ENCODE measurements at places on chromosomes 5 and 9.

DNA sequence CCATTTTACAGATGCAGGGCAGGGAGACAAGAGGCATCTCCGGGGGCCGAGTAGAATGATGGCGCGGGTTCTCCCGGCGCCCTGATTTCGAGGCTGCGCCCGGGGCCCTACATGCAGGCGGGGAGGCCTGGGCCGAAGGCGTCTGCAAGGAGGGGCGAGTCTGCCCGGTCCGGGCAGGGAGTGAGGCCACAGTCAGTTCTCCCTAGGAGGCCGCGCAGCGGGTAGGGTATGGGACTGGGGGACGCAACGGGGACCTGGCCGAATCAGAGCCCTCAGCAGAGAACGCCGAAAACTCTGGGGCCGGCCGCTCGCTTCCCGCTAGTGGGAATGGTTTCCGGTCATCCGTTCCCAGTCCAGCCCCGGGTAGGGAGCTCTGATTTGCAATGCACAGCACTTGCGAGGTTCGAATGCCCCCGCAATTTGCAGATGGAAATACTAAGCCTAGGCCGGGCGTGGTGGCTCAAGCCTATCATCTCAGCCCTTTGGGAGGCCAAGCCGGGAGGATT lies 6.4 kb downstream of the TLX3 start:
- DNase-seq, result no peak

GRCh38 chr9:103068753-103069152 lies 73.6 kb downstream of the CYLC2 start:
- no peak for DNase-seq

- DNase-seq, result peak; percentile 28
Measured at GRCh38 chr9:137113385-137114159, 961 bp downstream of the DPP7 start.

- no peak for DNase-seq
Measured at GRCh38 chr9:134648701-134649530, 7.3 kb downstream of the COL5A1 start.

GRCh38 chr9:76143834-76144233 lies 250.4 kb downstream of the RFK start:
- DNase-seq, result no peak

GRCh38 chr5:116626272-116626723 lies 51.7 kb upstream of the SEMA6A start:
- no peak for DNase-seq

DNA sequence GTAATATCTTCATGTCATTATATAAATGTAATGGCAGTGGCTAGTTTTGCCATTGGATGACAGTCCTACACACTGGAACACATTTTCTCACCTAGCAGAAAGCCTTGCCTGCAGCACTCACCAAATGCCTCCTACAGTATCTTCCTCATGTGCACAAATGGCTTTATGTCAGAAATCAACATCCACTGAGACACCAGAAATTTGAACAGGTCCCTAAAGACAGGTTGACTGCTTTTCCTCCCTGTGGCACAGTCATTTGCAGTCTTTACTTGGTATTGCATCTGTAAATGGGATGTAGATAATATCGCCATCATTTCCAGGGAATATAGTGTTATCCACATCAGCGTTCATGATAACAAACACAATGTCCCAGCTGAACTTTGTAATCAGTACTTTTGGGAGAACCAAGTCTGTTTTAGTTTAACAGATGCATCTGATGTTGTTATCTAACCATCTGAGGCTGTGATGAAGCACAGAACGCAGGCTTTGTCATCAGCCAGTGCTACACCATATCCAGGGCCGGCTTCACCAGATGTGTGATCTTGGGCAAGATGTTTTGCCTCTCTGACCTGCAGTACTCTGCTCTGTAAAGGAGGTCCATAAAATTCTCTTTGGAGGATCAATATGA lies 83.9 kb upstream of the TAS2R1 start:
- DNase-seq, result no peak

- DNase-seq, result no peak
Measured at GRCh38 chr9:124795881-124796431, 19.0 kb downstream of the OLFML2A start.

GRCh38 chr5:137828180-137828579 lies 39.5 kb upstream of the MYOT start:
- DNase-seq, result no peak

DNA sequence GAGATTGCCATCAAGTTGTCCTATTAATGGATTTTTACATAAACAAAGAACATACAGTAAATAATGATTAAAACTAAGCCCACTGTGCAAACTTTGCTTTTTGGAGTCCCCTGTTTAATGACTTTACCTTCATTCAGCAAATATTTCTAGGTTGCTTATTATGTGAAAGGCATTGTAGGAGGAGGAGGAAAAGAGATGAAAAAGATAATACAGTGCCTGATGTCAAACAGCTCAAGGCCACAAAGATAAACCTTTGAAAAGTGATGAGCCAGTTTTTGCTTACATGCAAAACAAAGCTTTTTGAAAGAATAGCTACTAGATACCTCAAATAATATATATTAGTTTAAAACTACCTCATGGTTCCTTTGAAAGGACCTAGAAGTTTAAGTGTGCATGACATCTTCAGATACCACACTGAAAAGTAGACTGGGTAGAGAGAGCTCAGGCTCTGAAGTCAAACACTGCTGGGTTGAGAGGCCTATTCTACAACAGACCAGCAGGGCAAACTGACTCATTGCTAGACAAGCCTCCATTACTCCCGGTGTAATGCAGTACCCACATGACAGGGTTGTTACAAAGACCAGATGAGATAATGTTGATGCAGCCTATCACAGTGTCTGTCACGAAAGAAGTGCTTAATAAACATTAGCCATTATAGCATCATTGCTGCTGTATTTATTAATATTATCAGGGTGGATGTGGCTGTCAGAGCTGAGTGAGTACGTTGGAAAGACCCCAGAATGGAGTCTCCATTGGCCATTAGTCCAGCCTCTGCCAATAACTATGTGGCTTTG lies 11.8 kb downstream of the DEPDC1B start:
- DNase-seq, result no peak

- DNase-seq, result no peak
Measured at GRCh38 chr9:132732326-132733259, 62.3 kb downstream of the GTF3C4 start.

DNA sequence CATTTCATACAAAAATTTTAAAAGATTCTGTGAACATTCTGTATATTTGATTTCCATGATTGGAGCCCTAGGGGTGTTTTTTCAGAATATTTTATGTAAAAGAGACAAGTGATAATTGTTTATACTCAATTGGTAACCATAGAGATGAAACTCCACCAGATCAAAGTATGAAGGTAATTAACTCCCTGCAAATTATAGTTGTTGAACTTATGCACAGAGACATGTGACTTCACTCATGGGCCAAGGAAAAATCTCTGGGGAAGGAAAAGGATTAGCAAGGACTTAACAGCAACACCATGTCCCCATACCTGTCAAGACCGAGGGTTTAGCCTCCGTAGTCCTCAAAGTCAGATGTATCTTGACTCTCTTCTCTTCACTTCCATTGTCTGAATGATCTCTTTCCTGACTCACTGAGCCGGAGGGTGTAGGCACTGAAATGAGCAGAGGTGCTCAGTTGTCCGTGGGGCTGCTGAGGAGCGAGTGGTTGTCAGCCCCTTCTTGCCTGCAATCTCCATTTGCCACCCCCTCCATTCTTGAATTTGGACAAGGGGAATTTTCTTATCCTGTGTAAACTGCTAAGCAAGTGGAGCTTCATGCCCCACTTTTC lies 17.5 kb upstream of the CXCL14 start:
- no peak for DNase-seq

DNA sequence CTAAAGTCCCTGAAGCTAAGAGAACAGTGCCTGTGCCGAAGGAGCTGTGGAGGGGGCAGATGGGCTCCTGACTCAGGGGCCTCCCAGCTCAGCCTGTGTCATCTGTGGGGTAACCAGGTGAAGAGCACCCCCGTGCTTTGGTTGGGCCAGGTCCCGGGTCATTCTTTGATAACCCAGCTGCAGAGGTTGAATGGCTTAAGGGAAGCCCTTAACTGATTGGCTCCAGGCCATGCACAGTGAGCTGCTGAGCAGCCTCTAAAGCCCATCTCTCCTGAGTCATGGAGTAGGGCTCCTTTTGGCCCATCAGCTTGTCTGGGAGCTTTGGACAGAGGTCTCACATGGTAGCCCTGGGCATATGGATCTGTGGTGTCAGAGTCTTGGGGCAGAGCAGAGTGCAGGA lies 28.7 kb downstream of the COL27A1 start:
- DNase-seq, result no peak

GRCh38 chr5:131943916-131944315 lies 1.5 kb downstream of the MEIKIN start:
- no peak for DNase-seq

- no peak for DNase-seq
Measured at GRCh38 chr5:73031839-73032238, 76.0 kb downstream of the FCHO2 start.

DNA sequence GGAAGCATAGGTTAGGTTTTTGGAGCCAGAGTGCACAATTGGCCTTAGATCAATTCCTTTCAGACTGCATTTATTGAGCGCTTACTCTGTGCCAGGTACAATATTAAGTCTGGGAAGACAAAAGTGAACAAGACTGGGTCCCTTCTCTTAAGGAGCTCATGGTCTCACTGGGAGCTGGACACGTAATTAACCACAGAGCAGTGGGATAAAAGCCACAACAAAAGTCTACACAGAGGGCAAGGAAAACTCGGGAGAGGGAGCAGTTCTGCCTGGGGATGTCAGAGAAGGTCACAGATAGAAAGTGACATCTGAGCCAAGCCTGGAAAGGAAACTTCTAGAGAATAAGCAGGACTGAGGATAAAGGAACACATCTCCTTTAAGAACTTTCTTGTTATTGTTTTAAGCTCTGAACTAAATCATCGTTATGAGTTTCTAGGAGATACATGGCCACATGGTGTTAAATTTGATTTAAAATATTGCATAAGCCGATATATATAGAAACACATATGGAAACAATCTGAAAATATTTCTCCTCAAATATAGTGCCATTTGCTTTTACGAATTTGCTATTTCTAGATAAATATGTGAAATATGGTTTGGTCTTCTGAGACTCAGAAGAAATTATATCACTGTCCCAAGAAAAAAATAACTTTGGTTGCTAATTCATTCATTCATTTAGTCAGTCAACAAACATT lies 40.1 kb upstream of the PDE8B start:
- DNase-seq, result no peak

GRCh38 chr5:10761933-10762775 lies 1.1 kb upstream of the DAP start:
- DNase-seq, result no peak

DNA sequence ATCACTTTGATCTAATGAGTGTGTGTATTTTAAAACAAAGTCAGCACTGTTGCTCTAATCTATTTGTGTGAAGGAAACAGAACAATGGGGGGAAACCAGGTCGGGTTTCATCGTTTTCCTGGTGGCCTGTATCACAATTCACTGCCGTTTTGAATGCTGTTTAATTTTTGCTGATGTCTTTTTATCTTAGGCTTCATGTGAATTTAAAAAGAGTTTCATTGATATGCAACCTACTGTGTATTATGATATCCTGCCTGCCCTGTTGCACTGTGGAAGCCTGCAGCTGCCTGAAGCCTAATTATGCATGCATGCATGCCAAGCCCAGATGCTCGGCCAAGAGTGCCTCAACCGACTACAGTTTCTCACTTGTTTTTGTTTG lies 307.5 kb downstream of the ZNF608 start:
- no peak for DNase-seq

DNA sequence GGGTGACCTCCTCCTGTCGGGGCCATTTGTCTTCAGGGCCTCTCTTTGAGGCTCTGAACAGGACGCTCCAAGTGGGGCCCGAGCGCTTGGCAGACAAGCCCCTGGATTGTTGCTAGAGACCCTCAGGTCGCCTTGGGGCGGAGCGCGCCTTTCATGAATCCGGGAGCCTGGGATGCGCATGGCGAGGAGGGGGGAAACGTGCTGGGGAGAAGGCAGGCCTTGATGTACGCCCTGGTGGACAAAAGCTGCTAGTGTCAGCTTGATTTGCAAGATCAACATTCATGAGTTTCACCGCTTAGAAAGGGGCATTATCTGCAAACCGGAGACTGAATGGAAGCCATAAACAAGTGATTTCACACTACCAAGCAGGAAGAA lies 226.3 kb downstream of the SMARCA2 start:
- DNase-seq, result no peak

DNA sequence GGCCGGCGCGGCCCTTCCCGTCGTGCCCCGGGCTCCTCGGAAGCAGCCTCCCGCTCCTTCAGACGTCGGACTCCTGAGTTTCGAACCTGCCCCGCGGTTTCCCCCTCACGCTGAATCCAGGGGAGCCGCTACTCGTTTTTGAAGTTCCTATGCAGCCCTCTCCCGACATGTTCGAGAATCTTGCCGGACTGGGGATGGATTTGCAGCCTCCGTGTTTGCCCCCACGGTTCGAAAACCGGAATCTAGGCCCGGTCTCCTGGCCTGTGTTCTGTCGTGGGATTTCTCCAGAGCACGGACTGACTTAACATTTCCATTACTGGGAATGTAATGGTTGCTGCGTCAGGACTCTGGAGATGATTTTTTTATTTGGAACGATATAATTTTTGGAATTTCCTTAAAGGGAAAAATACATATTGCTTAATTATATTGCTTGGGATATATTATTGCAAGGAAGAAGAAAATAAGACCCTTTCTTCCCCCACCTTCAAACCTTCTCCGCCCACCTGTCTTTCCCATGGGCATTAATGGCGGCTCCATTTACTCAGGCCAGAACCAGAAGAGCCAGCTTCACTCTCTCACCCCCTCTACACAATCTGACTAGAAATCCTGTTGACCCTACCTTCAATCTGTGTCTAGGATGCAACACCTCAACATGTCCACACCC lies 8.5 kb upstream of the MGAT1 start:
- DNase-seq, result no peak

GRCh38 chr5:169970911-169971765 lies 9.2 kb downstream of the INSYN2B start:
- DNase-seq, result no peak

GRCh38 chr5:162699361-162699760 lies 631.8 kb downstream of the GABRG2 start:
- DNase-seq, result no peak

Data from activated T-cell treated with anti-CD3 and anti-CD28 coated beads, Interleukin-2, amount 50 U/mL, for 72 hours (primary cell).